Esophagus squamous epithelium (tissue), 5 donors: ENCODE measurements at places on chromosomes 1 and 21.

DNA sequence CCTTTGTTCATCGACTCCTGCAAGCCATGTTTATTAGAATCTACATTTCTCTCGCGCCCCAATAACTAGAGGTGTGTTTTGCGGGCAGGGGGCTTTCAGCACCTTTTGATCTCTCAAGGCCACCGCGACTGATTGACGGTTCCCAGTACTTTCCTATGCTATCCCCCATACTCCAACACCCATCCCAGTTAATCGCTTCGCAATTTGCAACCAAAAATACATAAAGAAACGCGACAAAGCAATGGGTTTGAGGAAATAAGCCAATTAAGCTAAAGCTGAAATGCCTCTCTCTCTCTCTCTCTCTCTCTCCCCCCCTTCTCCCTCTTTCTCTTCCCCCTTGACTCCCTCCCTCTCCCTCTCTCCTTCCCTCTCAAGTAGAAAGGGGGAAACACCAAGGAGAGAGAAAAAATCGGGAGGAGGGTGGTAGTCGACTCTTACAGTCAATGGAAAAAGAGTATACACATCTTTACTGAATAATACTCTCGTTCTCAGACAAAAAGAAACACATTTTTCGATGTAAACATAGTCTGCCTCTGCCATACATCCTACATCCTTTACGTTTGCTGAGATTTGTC lies 128.0 kb upstream of the DPYD start:
- no peak for DNase-seq

DNA sequence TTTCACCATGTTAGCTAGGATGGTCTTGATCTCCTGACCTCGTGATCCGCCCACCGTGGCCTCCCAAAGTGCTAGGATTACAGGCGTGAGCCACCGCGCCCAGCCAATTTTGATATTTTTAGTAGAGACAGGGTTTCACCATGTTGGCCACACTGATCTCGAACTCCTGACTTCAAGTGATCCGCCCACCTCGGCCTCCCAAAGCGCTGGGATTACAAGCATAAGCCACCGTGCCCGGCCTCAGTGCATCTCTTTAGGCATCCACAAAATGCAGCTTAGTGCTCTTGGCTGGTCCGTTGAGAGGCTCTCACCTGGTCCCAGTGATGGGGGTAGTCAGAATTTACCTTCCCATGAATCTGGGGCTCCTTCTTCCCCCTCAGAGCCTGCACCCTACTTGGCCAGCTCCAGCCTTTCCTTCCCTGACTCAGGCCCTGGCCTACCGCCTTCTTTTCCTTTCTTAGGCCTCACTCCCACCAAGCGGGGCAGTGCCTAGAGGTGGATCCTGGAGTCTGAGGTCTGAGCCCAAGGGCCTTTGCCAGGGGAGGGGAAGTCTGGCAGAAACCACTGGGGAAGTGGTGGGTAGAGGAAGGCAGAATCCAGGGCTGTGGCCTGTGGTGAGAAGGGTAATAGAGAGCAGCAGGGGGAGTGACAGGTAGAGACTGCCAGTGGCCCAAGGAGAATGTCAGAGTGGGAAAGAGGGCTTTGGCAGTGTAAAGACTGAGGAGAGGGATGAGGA lies 3.7 kb downstream of the LENEP start:
- DNase-seq: no peak

DNA sequence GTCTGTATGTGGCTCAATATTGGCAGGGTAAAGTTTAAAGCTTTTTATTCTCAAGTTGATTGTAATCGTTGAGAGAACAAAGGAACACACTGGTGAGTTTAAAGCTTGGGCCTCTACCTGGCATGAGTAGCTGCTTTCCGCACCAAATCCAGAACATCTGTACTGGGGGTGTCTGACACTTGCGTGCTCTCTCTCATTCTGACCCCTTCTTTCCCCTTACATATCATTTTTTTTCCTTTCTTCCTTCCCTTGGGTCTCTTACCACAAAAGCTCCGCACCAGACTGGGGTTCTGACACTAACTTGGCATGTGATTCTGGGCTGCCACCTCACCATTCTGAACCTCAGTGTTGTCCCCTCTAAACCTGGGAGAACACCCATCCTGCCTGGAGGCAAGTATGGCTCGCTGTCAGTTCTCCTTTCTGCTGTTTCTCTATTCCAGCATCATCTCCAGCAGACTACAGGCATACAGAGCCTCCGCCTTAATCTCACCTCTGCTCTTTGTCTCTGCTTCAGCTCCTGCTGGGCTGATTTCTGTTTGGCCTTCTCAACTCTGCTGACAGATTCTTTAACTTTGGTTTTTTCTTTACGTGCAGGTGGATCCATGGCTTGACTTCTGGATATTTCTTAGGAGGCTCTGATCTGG lies 859 bp upstream of the ERMAP start:
- no peak for DNase-seq

- DNase-seq: no peak
Observed at GRCh38 chr21:42286416-42286815, 28.8 kb downstream of the TFF3 start.

DNA sequence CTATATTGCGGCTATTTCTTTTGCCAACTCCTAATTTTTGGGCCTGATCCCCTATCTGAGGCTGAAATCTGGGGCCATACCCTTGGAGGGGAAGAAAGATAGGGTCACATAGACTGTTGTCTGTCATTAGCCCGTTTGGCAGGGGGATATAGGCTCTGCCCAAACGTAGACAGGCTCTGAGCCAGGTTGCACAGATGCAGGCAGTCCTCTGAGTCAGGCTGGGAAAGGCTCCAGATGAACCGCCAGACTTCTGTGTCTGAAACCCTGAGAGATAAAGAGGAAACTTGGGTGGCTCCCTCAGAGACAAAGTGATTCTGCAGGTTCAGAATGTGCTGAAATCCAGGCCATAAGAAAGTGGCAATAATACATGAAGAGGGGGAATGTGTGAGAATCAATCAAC lies 4.0 kb upstream of the CAP1 start:
- no peak for DNase-seq

- DNase-seq: no peak
Observed at GRCh38 chr1:160734301-160734700, 4.7 kb upstream of the SLAMF7 start.

DNA sequence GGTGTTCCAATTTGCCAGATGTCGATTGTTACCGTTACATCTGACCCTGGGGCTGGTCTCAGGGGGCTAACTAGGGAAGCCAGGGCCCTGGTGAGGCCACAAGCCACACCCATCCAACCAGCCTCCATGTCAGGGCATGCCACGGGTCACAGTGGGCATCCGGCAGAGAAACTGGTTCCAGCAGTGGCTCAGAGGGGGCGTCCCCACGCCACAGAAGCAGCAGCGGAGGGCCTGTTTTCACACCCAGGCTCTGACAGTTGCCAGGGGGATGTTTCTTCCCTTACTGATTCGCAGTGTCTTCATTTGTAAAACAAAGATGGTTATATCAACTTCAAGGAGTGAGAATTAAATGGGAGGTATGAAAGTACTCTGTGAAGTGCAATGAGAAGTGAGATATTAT lies 75.0 kb upstream of the COX20 start:
- DNase-seq: no peak

DNA sequence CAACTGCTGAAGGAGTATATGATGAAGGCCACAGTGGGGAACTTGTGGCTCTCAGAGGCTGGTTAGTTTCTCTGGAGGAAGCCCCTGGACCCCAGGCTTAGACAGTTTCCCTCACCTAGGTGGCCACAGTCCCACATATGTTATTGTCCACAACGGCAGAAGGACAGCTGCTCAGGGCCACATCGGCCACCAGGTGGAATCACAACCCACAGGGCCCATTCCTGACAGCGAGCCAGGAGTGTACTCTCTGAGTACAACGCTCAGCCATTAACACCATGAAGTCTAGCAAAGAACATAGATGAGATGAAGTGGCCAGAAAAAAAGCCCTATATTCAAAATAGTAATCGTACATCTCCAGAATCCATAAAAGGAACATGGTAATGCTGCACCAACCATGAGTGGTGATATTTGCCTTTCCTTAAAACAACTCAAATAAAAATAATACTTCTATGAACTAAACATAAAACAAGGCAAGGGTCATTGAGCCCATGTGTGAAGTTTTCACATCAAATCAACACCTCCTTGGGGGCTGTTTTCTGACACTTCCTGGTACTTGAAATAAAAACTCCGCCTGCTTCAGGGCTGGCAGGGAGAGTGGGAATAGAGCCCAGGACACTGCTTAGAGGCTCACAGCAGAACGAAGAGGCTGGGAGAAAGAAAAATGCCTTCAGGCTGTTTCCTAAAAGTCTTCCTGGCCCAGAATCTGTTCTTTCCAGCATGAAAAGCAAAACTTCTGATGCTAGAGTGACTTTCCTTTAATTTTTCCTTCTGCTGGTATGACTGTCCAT lies 383.3 kb downstream of the HHAT start:
- DNase-seq: no peak

DNA sequence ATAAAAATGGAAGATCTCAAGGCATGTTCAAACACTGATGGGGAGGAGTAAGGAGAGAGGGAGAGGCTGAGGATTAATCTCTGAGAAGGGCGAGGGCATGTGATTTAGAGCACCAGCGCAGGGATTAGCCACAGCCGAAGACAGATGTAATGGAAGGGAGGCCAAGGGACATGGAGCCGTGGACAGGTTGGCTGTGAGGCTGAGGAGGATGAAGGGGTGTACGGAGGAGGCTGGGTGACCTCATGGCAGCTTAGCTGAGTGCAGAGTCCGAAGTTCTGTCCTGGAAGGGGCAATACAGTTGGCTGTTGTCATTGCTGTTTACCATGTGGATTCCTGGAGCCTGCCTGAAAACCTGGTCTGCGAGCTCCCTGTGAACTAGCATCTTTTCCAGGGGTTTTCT lies 342.8 kb downstream of the RPS6KC1 start:
- no peak for DNase-seq

- no peak for DNase-seq
Observed at GRCh38 chr1:210124736-210125135, 107.9 kb upstream of the SERTAD4 start.

- DNase-seq: no peak
Observed at GRCh38 chr21:45945066-45945867, 36.3 kb upstream of the COL6A1 start.

DNA sequence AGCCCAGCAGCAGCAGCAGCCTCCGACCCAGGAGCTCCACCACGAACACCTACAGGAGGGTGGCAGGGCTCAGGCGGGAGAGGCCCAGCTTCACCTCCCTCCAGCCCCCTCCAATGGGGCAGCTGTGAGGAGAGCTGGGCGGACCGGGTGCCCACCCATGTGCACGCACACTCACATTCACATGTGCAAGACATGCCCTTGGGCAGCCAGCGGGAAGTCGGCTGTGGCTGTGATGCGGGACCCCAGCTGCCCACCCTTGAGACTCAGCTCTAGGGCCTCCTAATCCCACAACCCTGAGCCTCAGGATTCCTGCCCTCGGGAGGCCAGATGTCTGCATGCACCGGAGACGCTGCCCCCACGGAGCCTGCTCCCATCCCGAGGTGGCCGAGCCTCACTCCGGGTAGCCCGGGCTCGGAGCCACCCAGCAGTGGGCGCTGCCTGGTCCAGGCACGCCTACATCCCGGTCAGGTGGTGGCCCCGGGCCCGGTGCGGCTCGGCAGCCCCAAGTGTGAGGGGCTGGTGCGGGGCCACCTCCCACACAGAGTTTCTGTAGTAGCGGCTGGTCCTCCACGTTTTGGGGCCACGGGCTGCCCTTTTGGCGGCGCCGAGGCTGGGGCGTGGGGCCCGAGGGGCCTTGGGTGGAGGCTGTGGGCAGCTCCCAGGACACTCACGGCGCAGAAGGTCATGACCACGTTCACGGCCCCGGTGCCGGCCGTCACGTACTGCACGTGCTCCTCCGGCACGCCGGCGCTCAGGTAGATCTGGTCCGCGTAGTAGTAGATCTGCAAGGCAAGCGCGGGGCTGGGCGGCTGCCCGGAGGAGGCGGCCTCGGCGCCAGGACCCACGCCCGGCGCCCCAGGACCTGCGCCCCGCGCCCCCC lies 12.9 kb upstream of the SLC2A7 start:
- DNase-seq: no peak

GRCh38 chr1:32967888-32968568 lies 3.4 kb upstream of the RNF19B start:
- no peak for DNase-seq

DNA sequence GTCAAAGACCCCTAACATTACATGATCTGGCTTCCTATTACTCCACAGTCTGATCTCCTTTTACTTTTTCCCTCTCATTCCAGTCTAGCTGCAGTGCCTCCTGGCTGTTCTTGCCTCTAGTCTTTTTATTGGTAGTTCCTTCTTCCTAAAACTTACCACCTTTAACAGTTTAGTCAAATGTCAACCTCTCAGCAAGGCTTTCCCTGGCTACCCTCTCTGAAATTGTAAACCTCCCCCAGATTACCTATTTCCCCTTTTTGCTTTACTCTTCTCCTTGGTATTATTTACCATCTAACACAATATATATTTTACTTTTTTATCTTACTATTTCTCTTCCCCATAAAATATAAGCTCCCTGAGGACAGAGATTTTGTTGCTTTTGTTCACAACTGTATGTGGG lies 129.6 kb downstream of the CLEC20A start:
- no peak for DNase-seq

GRCh38 chr1:104648269-104648691 lies 898.6 kb downstream of the AMY1C start:
- no peak for DNase-seq

GRCh38 chr1:238501290-238501689 lies 610.6 kb upstream of the ZP4 start:
- no peak for DNase-seq

- no peak for DNase-seq
Observed at GRCh38 chr1:172608098-172608601, 50.8 kb upstream of the FASLG start.

DNA sequence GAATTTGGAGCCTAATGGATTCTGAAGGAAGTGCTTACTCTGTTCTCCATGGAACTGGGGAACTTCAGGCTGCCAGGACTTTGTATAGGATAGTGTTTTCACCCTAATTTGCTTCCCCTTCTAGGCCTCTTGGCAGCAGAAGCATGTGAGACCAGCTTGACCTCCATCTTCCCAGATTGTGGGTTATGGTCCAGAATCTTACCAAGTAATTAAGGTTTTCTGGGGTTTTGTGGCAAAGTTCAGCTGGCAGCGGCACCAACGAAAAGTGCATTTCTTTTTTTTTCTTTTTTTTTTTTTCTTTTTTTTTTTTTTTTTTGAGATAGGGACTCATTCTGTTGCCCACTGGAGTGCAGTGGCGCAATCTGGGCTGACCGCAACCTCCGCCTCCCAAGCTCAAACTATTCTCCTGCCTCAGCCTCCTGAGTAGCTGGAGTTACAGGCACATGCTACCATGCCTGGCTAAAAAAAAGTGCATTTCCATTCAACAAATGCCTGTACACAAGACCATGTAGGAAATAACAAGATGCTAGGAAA lies 3.4 kb upstream of the BMP8A start:
- no peak for DNase-seq

GRCh38 chr1:191240925-191241324 lies 763.3 kb upstream of the BRINP3 start:
- DNase-seq: no peak

- DNase-seq: no peak
Observed at GRCh38 chr1:157985473-157985872, 8.0 kb upstream of the KIRREL1 start.

- DNase-seq: no peak
Observed at GRCh38 chr1:4306559-4307467, 347.6 kb upstream of the AJAP1 start.

GRCh38 chr1:62228136-62228882 lies 33.7 kb downstream of the L1TD1 start:
- no peak for DNase-seq

- no peak for DNase-seq
Observed at GRCh38 chr1:44467566-44467965, 62.5 kb downstream of the RNF220 start.

- no peak for DNase-seq
Observed at GRCh38 chr1:203526572-203526971, 32.6 kb downstream of the OPTC start.
